Stimulated activated CD4-positive, alpha-beta T cell treated with anti-CD3 and anti-CD28 coated beads, Interleukin-1b, Interleukin-23, amount 100 ng/mL, for 4 hours (primary cell): ENCODE measurements at places on chromosomes 2 and 18.
A peak's percentile ranks its signal among the peaks of the same experiment; 100 is the strongest.

- no peak for DNase-seq
Observed at GRCh38 chr2:46774499-46775228, 140.9 kb downstream of the MCFD2 start.

- no peak for DNase-seq
Observed at GRCh38 chr2:238874330-238875050, 26.6 kb downstream of the TWIST2 start.

GRCh38 chr2:12090590-12090989 is 344.2 kb downstream of the LPIN1 start:
- no peak for DNase-seq

DNA sequence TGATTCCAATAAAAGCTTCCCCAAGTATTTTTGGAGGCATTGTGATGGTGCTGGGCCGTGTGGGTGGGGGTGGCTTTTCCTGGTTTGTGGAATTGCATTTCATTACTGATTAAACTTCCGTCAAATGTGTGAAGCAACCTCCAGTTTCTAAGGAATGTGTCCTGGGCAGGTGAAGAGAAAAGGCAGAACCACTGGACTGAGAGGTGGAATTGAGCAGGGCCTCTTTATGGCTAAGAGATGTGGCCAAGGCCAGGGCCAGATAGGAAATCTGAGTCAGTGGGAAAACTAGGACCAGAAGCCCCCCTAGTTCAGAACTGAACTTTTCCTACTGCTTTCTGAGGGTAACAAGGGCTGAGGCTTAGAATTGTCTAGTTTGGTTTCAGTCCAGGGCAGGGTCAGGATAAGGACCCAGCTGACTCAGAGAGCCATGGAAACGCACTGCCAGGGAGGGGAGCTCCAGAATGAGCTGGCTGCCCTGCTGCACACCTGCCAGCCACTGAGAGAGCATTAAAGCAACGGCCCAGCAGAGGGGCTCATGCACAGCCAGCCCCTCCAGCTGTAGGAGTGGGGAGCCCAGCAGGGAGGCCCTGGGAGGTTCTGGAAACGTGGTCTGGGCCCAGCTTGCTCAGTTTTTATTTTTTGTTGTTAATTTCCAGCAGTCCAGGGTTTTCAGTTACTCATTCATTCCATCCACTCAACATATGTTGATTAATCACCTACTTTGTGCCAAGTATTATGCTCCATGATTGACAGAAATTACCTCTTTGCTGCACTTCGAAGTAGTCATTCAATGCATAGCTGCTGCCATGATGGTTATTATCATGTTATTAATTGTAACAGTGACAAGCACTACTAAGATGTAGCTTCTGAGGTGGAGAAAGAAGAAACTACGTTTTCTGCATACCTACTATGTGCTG is 156.1 kb downstream of the MSH2 start:
- DNase-seq, result no peak

GRCh38 chr2:231794383-231794782 is 8.1 kb downstream of the COPS7B start:
- no peak for DNase-seq

- DNase-seq, result no peak
Observed at GRCh38 chr2:17301437-17301836, 216.8 kb downstream of the RAD51AP2 start.

GRCh38 chr18:9870431-9871008 is 15.3 kb upstream of the TXNDC2 start:
- no peak for DNase-seq

- no peak for DNase-seq
Observed at GRCh38 chr2:200762127-200762526, 49.6 kb upstream of the BZW1 start.

- no peak for DNase-seq
Observed at GRCh38 chr18:45402485-45403056, 212.7 kb upstream of the SLC14A2 start.

- peak; percentile 38 for DNase-seq
Observed at GRCh38 chr18:48952287-48953103, 1.7 kb upstream of the SMAD7 start.

- no peak for DNase-seq
Observed at GRCh38 chr2:187614756-187615155, 60.5 kb upstream of the TFPI start.

GRCh38 chr2:230793572-230794359 is 71.0 kb upstream of the ITM2C start:
- peak; percentile 59 for DNase-seq

GRCh38 chr18:57059366-57059765 is 87.5 kb upstream of the BOD1L2 start:
- DNase-seq, result no peak

- DNase-seq, result peak; percentile 9
Observed at GRCh38 chr2:126634273-126634861, 21.6 kb upstream of the GYPC start.

- no peak for DNase-seq
Observed at GRCh38 chr2:144705328-144706245, 185.7 kb upstream of the ZEB2 start.

DNA sequence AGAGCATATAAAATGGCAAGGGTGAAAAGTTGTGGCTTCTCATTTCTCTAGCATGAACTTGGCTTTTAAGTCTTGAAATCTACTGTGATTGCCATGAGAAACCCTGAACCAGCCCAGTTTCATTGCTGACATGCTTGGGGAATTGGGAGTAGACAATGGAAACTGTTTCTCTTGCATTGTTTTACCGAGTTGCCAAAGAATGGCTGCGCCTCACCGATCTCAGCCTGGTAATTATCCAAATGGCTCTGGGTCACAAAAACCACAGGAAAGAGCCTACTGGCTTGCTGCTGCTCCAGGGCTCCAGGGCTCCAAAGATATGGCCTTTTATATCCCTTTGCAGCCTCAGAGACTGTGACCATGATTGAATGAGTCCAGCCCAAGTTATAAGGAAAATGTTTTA is 310.4 kb upstream of the NT5C1B start:
- DNase-seq, result no peak

GRCh38 chr2:43040084-43040854 is 186.1 kb downstream of the ZFP36L2 start:
- DNase-seq, result no peak

DNA sequence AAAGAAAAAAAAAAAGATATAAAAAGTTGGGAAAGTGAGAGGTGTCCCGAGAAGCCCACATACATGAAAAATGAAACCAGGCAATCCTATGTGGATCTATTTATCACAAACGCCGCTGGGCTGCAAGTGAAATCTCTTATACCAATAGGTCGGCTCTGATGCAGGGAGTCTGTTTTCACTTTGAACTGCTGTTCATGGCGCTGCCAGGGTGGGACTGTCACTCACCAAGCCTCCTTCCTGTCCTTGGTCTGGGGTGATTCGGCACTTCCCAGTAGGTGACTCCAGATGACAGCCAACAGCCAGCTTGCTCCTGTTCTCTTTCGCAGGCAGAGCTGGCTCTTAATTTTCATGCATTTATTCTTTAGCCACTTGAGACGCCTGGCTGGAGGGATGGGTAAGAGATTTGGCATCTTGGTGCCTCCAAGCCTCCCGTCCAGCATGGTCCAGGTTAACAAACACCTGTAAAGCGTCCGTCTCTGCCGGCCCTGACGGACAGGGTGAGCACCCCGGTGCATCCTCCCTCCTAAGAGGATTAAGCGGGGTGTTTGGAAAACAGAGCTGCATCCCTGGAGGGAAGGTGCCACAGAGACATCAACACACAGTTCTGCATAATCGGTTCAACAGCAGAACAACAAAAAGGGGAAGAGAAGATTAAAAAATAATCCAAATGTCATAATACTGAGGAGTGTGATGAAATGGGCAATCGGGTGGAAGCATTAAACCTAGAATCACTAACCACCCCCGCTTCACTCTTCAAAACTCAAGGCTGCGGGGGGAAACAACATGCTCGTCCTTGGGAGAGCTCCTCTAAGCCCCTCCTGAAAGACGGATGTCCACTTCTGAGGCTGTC is 58.7 kb downstream of the STEAP3 start:
- no peak for DNase-seq

DNA sequence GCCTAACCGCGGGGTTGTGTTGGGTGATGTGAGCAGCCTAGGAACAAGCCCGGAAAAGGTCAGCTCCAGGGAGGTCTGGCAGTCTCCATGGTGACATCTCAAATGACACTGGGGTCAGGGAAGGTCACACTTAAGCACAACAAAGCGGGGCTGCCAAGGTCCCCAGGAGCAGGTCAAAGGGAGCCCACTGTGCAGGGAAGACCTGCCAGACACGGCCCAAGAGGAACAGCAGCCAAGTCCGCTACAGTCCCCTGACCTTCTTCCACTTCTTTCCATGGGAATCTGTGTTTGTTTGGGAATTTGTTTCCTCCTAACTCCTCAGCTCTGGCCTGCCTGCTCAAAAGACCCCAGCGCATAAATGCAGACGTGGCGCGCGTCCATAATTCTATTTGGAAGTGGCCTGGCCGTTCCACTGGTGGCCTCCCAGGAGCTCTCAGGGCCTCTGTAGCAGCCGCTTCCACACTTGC is 232.1 kb upstream of the COPS8 start:
- no peak for DNase-seq

GRCh38 chr2:36369163-36369562 is 13.6 kb downstream of the CRIM1 start:
- no peak for DNase-seq

DNA sequence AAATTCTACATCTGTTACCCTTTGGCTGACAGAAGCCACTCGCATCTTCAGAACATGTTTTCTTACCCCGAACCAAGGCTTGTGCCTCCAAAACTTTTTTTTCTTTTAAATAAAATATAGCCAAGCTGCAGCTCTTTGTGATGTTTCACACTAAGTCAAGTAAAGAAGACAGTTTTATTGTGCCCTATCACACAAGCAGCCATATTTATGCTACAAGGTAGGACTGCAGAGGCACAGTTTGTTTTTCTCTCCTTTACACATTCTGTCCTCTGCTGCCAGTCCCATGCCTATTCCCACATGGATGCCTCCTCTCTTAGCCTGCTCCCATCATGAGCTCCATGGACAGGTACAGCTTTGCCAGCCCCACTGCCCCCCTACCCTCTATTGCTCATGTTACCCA is 219.6 kb upstream of the THUMPD2 start:
- DNase-seq, result no peak

- DNase-seq, result no peak
Observed at GRCh38 chr2:46269001-46269400, 28.2 kb upstream of the EPAS1 start.

DNA sequence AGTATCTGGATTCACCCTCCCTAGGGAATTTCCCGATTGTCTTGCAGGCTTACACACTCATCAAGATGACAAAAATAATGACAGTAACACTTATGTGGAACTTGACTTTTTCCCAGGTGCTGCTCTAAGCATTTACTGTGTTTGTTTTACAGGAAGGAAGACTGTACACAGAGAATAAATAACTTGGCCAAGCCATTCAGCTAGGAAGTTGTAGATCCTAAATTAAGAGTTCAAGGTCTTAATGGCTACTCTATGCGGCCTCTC is 549 bp upstream of the DPP4 start:
- no peak for DNase-seq

GRCh38 chr2:119227346-119227745 is 3.7 kb downstream of the STEAP3 start:
- no peak for DNase-seq

DNA sequence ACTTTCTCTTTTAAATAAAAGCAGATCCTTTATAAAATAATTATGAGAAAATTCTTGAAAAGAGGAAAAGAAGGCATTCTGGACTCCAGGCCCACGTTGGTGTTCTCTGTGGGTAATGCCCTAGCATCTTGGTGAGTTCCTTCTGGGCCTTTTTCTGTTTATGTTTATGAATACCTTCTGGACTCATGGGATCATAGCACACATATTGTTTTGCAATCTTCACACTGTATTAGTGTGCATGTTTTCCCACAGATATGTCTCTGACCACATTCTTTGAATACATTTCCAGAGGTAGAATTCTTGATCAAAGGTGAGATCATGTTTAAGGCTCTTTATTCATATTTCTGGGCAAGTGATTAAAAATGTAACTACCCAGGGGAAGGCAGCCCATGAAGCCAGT is 15.9 kb downstream of the GLI2 start:
- no peak for DNase-seq

GRCh38 chr2:200119236-200119635 is 163.9 kb downstream of the MAIP1 start:
- no peak for DNase-seq

- DNase-seq, result no peak
Observed at GRCh38 chr2:58601017-58601416, 359.9 kb upstream of the FANCL start.
